Mammary epithelial cell (primary cell): ENCODE measurements at places on chromosomes 1 and 21. TPM values are rescaled to one million over a fixed set of nuclear protein-coding genes. Genes with fewer than 3 reads are reported as not detected.

DNA sequence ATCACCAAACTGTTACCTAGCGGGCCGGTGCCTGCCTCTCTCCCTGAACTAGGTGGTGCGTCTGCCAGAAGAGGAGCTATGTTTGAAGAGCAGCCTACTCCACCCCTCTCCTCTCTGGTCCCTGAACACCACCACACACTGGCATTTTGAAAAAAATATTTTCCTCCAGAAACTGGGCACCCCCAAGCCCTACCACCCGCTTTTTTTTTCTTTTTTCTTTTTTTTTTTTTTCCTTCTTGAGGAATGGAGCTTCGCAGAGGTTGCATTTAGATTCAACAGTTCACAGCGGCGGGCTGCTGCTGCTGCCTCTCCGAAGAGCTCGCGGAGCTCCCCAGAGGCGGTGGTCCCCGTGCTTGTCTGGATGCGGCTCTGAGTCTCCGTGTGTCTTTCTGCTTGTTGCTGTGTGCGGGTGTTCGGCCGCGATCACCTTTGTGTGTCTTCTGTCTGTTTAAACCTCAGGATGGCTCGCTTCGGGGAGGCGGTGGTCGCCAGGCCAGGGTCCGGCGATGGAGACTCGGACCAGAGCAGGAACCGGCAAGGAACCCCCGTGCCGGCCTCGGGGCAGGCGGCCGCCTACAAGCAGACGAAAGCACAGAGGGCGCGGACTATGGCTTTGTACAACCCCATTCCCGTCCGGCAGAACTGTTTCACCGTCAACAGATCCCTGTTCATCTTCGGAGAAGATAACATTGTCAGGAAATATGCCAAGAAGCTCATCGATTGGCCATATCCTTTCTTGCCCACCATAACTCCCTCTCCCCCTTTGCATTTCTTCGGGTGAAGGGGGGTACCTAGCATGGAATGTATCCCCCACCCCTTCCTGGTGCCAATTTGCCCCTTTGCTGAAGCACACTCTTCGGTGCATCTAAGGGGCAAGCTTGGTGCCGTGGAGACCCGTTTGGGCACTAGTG is at the start of gene CACNA1E:
TSS of gene CACNA1E (plus strand) at position 233 of the 911 bp plus-strand sequence. CDS start at position 461, 228 bp downstream.
- no peak for DNase-seq

Gene S100A9
- 694 TPM for polyA plus RNA-seq

DNA sequence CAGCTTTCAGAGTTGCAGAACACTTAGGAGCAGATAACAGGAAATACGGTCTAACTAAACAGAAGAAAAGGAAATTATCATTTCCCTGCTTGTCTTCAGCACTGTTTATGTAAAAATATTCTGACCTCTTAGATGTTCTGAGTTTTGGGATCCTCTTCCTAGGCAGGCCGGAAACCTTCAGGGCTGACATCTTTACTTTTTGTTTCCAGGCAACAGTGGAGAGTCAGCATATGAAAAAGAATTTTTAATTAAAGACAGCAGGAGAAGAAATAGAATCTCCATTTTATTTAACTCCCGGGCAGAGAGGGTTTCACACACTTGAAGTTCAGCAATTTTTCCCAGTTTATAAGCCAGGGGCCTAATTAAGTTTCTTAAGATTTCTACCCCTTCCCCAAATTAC is 5.1 kb upstream of the RIPPLY3 start:
- no peak for DNase-seq

Gene TXNIP
- polyA plus RNA-seq, result 56.2 TPM

- no peak for DNase-seq
Observed at GRCh38 chr1:193342811-193343210, 156.4 kb upstream of the B3GALT2 start.

Gene GJA5
- 27.4 TPM for polyA plus RNA-seq

DNA sequence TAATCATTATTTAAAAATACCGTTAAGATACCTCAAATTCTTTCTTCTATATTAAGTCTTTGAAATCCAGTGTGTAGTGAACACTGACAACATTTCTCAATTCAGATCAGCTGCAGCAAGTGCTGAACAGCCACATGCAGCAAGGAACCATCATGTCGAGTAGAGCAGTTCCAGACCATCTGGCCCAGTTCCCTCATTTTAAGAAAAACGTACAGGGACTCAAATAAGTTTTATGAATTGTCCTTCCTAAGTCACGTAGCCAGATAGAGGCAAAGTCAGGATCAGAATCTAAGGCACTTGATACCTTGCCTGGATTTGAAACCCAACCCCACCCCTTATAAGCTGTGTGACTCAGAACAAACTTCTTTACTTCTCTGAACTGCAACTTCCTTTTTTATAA is 132.4 kb downstream of the PROX1 start:
- no peak for DNase-seq

DNA sequence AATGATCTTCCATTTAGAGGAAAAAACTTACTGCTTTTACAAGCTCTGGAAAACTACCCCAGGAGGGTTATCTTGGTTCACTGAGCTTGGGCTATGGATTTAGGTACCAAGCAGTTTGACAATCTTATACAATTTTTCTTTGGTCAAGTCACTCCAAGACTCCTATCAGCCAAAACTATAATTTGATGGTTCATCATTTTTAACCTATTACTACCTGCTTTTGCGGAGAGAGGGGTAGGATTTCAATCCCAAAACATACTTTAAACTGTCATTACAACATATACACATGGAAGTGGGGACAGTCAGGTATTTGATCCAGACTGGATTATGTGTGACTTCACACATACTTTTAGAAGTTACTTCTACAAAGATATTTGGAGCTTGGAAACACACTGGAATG is 71.8 kb downstream of the RUNX1 start:
- DNase-seq, result no peak

- no peak for DNase-seq
Observed at GRCh38 chr1:33466159-33466558, 6.3 kb upstream of the ZSCAN20 start.

Gene HIVEP3
- polyA plus RNA-seq, result 6.6 TPM

DNA sequence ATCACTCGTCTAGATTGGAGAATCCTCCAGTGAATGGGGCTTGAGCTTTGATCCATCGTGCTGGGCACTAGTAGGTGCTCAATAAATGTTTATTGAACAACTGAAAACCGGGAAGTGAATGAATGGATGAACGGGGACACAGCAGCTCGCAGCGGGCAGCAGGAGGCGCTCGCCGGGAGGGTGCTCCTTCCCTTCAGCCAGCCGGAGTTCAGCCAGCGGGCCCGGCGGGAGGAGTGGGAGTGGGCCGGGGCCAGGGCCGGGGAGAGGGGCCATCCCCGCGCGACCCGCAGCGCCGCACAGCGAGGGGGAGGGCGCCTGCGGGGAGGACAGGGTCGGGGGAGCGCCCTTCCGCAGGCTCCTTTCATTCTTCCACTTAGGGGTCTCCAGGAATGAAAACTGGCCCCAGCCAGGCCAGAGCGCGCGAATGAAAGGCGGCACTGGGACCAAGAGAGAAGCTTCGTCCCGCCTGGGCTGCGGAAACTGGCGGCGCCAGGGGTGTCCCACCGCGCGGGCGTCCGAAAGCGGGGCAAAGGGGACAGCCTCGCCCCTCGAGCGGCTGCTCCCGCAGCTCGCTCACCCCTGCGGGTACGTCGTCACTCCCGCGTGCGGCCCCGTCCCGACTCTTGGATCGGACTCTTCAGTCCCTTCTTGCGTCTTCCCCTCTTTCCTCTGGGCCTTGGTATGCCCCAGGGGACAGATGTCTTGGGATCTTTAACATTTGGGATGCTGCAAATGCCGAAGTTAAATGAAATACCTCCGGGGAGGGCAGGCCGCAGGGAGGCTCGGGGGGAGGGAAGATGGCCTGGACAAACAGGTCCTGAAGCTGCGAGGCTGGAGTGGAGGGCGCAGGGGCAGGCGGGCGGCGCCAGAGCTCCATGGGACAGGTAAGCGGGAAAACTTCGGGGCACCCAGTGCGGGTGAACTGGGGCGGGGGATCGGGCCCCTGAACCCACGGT is 3.6 kb upstream of the INAVA start:
- DNase-seq, result peak; percentile 65
